Cardiac septum (tissue), 1 donor: ENCODE measurements at places on chromosomes 7 and 10.
A peak's percentile ranks its signal among the peaks of the same experiment; 100 is the strongest.

GRCh38 chr10:53005612-53006345, 233.2 kb upstream of the MBL2 start:
- DNase-seq = no peak

DNA sequence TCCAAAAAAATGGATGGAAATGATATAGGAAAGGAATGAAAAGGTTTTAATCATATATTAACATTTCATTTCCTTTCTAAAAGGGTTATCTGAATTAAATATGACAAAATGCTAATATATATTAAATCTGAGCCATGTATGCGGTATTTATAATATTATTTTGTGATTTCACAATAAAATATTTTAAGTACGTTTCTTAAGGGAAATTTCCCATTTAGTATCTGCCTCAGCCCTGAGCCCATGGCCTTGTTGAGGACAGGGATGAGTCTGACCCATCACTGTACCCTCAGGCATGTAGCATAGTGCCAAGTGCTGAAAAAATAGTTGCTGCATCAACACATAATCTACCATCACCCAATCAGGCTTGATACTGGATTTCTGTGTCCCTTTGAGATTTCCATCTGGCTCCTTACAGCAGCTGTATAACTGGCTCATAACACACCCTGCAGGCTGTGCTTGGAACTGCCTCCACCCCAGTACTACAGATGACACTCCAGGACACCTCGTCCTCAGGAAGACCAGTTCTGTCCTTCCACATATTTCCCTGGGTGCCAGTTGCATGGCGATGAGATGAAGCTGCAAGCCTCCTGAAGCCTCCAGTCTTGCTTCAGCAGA, 59.4 kb upstream of the ASAH2 start:
- DNase-seq = no peak

GRCh38 chr10:86087716-86088115, 278.9 kb downstream of the GRID1 start:
- DNase-seq = peak; percentile 55

GRCh38 chr10:15137036-15137359, 31.5 kb downstream of the NMT2 start:
- DNase-seq = no peak

- no peak for DNase-seq
Measured at GRCh38 chr7:139393621-139394211, 34.0 kb downstream of the LUC7L2 start.

GRCh38 chr7:12987238-12987637, 299.8 kb downstream of the ARL4A start:
- no peak for DNase-seq

- no peak for DNase-seq
Measured at GRCh38 chr7:75579899-75580298, 87.8 kb downstream of the SPDYE5 start.

- no peak for DNase-seq
Measured at GRCh38 chr10:58384544-58384998, 639 bp upstream of the TFAM start.

- DNase-seq = no peak
Measured at GRCh38 chr7:55965805-55966421, 1.5 kb downstream of the NIPSNAP2 start.

DNA sequence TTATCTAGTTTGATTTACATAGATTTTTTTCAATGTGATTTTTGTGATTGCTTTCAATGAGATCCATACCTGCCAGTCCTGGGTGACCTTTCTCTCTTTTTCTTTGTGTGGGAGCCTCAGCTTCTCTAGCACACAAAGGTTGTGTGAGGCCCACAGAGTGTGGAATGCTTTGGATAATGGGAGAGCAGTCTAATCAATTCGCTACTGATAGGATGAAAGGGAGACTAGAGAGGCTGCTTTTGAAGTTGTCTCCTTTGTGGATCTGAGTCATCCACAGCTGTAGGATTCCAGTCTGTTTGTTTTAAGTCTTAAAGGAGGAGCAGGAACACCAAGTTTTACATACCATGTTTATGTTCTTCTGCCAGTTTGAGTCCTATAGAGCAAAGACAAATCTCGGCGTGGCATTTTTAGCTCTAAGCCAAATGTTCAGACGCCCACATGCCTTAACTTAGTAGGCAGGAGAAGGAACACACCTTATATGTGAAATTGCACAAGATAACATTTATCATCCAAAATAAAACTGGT, 330.0 kb downstream of the ARL4A start:
- no peak for DNase-seq

DNA sequence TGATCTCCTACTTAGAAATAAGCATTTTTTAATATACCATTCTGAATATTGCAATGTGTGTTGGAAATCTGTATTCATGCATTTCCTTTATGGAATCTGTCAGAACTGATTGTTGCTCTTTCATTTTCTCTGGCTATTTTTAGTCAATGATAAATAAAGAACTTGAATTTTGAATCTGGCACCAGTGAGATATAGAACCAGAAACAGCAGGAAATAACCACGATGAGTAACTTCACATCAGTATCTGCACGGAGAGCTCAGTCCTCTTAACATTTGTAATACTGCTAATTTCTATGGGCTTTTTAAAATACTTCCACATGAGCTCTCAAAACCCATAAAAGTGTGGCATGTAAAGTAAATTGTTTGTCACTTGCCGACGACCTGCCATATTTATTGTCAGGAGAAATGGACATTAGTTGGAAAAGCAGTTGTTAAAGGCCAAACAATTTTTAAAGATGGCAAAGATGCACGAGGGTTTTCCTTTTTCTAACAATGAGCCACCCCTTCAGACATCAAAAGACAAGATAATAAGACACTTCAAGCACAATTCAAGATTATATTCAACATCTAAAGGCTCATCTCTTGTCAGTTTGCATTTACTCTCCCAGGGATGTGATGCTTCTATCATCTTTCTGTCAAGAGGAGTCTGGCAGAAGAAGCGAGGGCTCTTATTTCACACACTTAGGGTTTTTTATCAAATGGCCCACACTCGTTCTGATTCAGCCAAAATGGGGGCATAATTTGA, 118.3 kb downstream of the POU6F2 start:
- DNase-seq = no peak

GRCh38 chr7:22481726-22482125, 18.3 kb downstream of the STEAP1B start:
- DNase-seq = no peak

DNA sequence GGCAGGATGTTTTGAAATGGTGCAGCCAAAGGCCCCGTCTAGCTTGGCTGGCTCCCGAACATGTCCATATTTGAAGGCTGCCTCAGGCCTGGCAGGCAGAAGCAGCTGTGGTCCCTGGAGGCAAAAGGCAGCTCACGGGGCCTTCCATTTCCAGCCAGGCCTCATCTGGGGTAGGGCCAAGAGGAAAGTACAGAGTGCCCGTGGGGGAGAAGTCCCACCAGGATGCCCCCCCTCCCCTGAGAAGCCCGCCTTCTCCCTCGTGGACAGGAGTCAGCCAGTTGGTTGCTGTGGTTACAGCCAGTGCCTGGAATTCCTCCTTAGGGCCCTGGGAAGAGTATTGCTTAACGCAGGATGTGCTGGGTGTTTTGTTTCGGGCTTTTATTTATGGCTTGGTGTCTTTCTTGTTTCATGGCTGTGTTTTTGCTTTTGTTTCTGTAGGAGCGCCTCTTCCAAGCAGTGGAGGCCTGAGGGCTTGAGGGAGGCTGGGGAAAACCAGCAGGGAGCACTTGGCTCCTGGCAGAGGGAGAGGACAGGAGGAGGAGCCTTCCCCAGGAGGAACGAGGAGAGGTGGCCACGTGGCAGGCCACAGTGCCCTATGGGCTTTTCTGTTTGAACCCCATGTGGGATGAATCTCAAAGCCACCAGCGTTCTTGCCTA, 45.4 kb downstream of the CHST3 start:
- DNase-seq = peak; percentile 86

GRCh38 chr7:48182718-48183369, 11.6 kb downstream of the ABCA13 start:
- DNase-seq = no peak

DNA sequence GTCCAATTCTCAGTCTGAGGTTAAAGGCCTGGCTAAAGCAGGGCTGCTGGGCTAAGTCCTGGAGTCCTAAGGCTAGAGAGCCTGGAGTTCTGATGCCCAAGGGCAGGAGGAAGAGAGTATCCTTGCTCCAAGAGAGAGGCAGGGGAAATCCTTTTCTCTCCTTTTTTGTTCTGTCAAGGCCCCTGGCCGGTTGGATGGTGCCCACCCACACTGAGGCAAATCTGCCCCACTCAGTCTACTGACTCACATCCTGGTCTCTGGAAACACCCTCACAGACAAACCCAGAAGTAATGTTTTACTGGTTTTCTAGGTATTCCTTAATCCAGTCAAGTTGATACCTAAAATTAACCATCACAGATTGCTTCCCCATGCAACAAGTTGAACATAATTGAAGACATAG, 23.0 kb downstream of the ZNF518A start:
- no peak for DNase-seq

- DNase-seq = no peak
Measured at GRCh38 chr7:118179191-118179590, 4.8 kb upstream of the LSM8 start.

- peak; percentile 71 for DNase-seq
Measured at GRCh38 chr7:51011710-51012350, 229.1 kb upstream of the GRB10 start.

DNA sequence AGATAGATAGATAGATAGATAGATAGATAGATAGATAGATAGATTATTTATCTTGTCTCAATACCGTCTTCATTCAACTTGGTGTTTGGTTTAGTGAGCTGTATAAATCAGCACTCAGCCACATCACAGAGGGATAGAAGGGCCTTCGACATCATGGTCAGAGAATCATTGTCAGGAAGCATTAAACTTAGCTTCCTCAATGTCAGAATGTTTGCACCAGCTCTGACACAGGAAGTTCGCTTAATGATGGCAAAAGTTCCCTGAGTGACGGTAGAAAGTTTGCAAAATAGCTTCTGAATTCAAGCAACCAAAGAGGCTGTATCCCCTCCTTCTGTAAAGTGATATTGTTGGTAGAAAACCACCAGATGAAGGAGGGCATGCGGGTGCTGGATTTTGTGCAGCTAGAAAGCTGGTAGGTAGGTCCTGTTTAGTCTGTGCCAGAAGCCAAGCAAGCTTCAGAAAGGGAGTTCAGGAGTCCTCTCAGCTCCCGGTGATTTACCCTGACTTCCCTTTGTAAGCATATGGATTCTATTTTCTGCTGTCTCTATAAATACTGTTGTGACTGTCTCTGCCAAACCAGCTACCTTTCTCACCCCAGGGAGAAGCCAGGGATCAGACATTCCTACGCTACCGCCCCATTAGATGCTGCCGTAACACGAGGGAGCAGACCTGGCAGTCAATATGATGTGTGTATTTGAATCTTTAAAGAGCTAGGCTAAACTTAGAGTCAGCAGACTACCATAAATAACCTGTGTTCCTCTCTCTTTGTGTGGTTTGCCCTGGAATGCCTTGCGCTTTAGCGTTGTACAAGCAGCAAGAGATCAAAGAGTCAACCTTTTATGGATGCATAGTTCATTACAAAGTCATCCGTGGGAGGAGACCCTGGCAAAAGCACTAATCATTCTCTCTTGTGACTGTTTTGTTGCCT, 200.5 kb upstream of the KIAA1217 start:
- DNase-seq = no peak
